H1 (cell line): ENCODE measurements at places on chromosomes 4 and X. TPM values are rescaled to one million over a fixed set of nuclear protein-coding genes. Genes with fewer than 3 reads are reported as not detected.
A peak's percentile ranks its signal among the peaks of the same experiment; 100 is the strongest.

The COQ2 gene
- total RNA-seq = 19.8 and 21.5 TPM in 2 replicates

The SMIM31 gene
- not detected in 2 replicates for total RNA-seq

DNA sequence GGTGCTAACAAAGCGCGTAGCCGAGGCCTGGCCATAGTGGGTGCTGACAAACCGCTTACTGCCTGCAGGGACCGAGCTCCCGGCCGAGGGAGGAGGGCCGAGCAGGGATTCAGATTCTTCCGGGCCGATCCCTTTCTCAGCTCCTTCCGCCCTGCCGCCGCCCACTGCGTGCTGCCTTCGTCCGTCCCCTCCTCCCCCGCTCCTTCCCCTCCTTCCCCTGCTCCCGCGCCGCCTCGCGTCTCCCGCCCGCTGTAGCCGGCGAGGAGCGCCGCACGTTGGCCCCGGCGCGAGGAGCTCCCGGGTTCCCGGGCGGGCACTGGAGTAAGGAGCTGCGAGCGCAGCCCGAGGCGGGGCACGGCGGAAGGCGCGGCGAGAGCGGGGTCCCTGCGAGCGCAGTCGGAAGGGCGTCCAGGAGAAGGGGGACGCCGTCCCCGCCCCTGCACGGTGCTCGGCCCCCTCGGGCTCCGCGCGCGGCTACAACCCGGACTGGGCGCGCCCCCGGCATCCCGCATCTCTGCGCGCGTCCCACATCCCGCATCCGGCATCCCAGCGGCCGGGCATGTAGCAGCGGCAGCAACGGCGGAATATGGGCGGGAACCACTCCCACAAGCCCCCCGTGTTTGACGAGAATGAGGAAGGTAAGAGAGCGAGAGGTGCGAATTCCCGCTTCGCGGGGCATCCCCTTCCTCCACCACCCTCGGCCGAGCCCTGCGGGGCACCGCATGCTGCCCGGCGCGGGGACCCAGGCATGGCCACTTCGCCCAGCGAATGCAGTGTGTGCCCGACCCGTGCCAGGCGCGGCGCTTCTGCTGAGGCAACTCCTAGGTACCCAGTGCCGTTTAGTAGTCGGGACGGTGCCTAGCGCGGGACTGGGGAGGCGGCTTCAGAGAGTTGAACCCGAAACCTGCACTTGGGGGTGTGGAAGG lies at the start of gene STK32B:
TSS of gene STK32B (plus strand) at position 203 of the 926 bp plus-strand sequence.
- DNase-seq = peak; percentile 57

The TCEAL7 gene
- 11.6 and 12.9 TPM in 2 replicates for total RNA-seq

DNA sequence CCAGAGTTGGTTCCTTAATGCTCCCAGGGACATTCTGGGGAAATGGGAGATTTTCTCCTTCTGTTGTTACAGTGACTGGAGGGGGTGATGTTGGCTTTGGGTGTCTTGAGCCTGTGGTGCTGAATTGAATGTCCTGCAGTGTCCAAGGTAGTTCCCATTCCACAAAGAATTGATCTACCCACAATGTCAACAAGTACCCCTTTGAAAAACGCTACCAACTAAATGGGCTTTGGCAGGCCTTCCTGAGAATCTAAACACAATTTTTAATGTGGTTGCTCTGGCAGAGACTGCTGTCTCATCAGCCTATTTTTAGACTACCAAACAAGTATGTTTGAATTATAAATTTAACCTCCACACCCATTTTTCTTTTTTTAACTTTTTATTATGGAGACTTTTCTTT lies 69.4 kb downstream of the CCKAR start:
- no peak for DNase-seq

GRCh38 chr4:10783351-10783750 lies 98.8 kb upstream of the CLNK start:
- DNase-seq = no peak

The GAB3 gene
- 1.2 and 1.5 TPM in 2 replicates for total RNA-seq

The CCKAR gene
- total RNA-seq = not detected in 2 replicates

- no peak for DNase-seq
Measured at GRCh38 chrX:40439625-40440532, 140.9 kb upstream of the ATP6AP2 start.

The HHIP gene
- total RNA-seq = 0.84 and 1.3 TPM in 2 replicates

GRCh38 chr4:185142564-185142911 lies 528 bp upstream of the SLC25A4 start:
- DNase-seq = no peak

The POF1B gene
- total RNA-seq = not detected in 2 replicates

GRCh38 chrX:75086731-75087195 lies 69.3 kb downstream of the ABCB7 start:
- DNase-seq = no peak
